Activated B cell treated with CpG ODN at 0.5 μM for 24 hours (primary cell): ENCODE measurements at places on chromosomes 3 and 15. TPM values are rescaled to one million over a fixed set of nuclear protein-coding genes. Genes with fewer than 3 reads are reported as not detected.

Gene CLDN16
- total RNA-seq = not detected in 2 replicates

Gene TRPM1
- total RNA-seq = 0.05 TPM in 1 of 2 replicates, not detected in the other

- DNase-seq = no peak
Observed at GRCh38 chr15:25362545-25362944, 76.3 kb downstream of the UBE3A start.

- no peak for DNase-seq
Observed at GRCh38 chr3:172546105-172546504, 22.9 kb upstream of the TNFSF10 start.

DNA sequence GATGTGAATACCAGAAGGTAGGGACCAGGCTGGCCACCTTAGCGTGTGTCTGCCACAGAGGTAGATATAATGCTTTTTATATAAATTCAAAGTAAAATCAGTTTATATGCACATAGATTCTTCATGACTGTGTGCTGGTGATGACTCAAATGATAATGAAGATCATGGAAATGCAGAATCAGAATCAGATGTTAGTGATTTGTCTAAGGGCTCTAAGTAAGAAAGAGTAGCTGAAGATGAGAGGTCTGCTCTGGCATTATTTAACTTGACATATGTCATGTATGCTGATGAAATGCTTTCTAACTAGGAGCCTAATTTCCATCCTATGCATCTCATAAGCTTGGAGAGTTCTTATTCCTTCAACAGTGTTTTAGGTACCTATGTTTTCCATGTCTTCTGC lies 50.3 kb upstream of the DPH6 start:
- no peak for DNase-seq

DNA sequence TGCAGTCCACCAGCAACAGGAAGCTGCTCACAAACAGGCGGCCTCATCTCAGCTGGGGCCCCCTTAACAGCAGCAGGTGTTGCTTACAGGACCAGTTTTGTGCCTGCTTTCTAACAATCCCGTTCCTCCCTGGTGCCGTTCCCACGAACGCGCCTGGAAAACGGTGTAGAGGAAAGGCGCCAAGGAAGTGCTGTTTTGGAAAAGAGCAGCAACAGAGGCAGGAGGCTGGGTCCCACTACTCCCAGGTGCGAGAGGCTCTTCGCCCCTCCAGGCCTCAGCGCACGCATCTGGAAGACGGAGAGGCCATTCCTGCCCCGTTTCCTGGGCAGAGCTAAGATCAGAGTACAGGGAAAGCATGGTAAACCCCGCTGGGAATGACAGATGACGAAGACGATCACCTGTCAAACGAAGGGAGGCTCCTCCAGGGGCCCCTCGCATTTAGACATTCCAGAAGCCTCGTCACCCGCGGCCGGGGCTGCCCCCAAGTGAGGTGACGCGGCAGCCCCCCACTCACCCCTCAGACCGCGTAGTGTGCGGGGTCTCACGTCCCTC lies 603 bp downstream of the SCAPER start:
- no peak for DNase-seq

Gene KPNA1
- 72.9 and 76.4 TPM in 2 replicates for total RNA-seq

Gene ILDR1
- total RNA-seq = 1.3 and 1.4 TPM in 2 replicates
